ENCODE measurements at places on chromosomes 12 and 14.

- DNase-seq: no peak
Measured at GRCh38 chr12:30457621-30458289, 237.9 kb downstream of the IPO8 start.

GRCh38 chr12:117444781-117445180, 83.4 kb upstream of the NOS1 start:
- no peak for DNase-seq

GRCh38 chr12:26789731-26790644, 43.0 kb downstream of the ITPR2 start:
- DNase-seq: no peak

- no peak for DNase-seq
Measured at GRCh38 chr12:57101892-57102695, 9.1 kb downstream of the STAT6 start.

DNA sequence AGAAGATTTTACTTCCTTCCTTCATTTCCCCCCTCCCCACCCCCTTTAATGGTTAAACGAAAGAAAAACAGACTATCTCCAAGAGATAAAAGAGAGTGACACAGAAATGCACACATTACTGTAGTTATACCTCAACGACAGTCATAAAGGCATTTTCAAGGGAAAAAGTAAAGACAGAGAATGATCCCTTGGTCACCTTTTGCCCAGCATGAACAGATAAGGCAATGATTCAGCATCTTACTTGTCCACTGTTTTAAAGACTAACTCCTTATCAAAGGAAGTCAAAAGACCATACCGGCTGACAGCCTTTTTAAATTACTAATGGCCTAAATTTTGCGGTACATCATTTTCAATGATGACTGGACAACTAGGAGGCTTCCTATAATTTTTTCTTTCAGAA, 326.6 kb downstream of the PAWR start:
- no peak for DNase-seq

DNA sequence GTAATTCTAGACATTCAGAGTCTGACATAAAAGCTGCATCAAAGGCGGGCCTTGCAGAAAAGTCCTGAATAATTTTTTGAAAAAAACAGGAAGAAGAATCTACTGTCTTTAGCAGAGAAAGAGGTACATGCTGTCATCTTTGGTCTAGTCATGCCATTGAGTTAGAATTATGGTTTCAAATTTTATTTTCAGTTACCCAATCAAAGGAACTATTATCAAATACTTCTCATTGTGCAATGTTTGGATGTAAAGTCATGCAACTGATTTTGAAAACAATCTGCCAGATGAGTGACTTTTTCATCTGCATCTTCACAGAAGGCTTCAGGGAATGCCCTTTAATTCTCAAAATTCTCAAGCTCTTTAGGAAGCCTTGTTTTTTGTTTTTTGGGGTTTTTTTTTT, 803.5 kb downstream of the FLRT2 start:
- no peak for DNase-seq

- DNase-seq: no peak
Measured at GRCh38 chr12:109378569-109378968, 30.9 kb downstream of the MYO1H start.

DNA sequence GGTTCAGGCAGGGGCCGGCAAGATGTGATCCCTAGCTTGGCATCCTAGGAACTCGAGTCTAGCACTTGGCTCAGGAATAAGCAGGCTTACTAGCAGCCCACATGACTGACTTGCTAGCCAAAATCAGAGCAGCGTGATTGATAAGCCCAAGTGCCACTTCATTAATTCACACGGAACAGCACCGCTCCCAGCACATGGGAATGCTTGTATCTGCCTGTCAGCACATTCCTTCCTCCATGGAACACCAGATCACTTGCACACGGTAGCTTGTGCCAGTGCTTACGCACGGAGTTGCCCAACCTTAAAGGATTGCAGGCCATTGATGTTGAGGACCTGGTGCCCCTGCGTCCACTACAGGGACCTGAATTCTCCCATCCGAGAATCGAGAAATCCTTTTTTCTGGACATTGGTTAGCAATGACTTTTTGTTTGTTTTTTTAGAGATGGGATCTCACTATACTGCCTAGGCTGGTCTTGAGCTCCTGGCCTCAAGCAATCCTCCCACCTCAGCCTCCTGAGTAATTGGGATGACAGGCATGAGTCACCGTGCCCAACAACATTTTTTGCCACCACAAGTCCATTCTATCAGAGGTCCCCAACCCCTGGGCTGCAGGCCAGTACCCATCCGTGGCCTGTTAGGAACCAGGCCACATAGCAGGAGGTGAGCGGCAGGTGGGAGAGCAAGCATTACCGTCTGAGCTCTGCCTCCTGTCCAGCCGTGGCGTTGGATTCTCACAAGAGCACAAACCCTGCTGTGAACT, 30.6 kb upstream of the TSPAN9 start:
- no peak for DNase-seq

- DNase-seq: no peak
Measured at GRCh38 chr14:103023881-103024473, 33.4 kb downstream of the CDC42BPB start.

DNA sequence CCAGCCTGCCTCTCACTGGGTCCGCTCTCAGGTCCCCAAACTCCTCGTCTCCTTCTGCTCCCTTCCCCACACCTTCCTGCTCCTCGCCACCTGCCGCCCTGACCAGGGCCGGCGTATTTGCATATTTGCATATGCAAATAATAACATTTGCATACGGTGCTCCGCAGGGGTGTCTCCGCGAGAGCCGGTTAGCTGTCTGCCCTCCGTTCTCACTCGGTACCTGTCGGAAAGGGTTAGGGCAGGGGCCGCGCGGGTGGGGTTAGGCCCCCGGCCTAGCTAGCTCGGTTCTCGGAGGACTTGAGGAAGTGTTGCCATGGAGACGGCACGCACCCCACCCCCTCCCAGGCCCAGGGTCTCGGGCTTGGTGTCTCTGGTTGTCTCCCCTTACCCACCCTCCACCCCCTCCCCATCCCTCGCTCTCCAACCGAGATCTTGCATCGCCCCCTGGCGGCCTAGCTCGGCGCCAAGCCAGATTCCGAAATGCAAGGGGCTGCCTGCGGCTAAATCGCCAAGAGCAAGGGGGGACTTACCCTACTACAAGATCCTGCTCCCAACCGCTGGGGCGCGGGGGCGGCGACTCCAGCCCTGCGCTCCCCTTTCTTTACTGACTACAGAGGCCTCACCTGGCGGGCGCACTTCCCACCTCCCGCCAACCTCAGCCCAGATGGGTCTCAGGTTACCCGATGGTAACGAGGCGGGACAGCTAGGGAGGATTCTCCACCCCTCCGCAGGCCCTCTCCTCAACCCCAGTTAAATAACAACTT, 8.1 kb downstream of the STAC3 start:
- no peak for DNase-seq

DNA sequence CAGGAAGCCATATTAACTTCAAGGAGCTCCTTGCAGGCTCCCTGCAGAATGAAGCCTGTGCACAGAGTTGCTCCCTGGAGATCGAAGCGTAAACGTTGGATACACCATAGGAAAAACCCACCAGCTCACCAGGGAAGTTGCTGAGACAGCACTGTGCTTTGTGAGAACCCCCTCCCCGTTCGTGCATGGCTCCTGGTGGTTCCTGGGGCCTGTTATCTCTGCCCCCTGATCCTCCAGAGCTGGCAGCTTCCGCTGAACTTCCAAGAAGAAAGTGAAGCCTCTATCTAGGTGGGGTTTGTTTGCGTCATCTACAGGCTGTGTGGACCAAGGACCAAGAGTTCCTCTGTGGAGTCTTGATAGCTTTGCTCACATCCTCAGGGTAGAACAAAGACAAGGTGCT, 2.4 kb upstream of the CCDC85C start:
- DNase-seq: no peak

DNA sequence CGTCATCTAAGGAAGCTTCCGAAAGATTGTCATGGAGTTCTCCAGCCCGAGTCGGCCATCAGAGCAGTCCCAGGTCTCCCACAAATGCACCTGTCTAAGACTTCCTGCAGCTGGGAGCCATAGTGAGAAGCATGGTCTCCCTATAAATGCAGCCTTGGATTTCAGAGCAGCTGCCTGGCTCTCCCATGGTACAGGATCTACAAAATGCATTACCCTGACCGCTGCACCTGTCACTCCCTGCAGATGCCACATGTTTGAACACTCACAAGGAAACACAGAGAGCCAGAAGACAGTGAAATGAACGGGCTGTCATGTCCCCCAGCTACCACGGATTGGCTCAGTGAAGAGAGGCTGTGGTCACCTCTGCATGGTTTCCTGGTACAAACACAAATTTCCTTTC, 702.7 kb downstream of the MED13L start:
- DNase-seq: no peak

- DNase-seq: no peak
Measured at GRCh38 chr12:132462788-132463187, 27.2 kb upstream of the FBRSL1 start.

GRCh38 chr12:82019533-82019932, 260.4 kb upstream of the PPFIA2 start:
- DNase-seq: no peak

- DNase-seq: no peak
Measured at GRCh38 chr14:100434911-100435438, 111.8 kb downstream of the SLC25A47 start.

DNA sequence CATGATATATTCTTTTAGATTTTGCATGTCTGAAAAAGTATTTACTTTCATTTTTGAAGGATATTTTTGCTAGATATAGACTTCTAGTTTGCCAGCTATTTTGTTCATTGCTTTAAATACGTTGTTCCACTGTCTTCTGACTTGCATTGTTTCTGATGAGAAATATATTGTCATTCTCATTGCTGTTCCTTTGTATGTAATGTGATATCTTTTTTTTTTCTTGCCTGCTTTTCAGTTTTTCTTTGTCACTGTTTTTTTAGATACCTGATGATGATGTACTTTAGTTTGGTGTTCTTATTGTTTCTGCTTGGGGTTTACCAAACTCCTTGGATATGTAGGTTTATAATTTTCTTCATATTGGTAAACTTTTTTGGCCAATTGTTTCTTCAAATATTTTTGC, 107.9 kb downstream of the SNAPC1 start:
- no peak for DNase-seq

DNA sequence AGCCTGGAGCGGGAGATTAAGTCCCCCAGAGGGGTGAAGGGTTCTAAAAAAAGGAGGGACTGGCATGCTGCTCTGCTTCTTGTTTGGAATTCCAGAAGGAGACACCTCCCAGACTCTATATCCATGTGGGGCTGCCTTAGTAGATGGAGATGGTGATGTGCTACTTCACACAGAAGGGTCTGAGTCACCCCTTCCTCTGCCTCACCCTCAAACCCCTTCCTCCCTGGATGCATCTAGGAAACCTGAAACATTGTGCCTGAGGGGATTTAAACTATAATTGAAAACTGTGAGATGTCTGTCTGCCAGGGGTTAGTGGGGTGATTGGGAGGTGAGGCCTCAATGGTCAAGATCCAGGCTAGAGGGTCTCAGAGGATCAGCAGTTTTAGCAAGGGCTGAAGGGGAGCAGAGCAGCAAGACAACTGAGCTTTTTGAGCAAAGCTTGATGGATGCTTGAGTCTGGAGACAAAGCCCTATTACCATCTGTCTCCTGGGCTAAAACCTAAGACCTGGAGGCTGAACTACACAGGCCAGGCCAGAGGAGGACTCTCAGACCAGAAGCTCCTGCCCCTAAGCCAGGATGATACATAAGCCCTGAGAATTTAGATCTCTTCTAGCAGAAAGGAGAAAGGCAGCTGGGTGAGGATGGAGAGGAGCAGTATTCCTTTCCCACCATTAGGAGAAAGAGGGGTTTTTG, 314.7 kb upstream of the ATP2B1 start:
- DNase-seq: no peak

- no peak for DNase-seq
Measured at GRCh38 chr12:54572881-54573280, 15.6 kb downstream of the PPP1R1A start.

DNA sequence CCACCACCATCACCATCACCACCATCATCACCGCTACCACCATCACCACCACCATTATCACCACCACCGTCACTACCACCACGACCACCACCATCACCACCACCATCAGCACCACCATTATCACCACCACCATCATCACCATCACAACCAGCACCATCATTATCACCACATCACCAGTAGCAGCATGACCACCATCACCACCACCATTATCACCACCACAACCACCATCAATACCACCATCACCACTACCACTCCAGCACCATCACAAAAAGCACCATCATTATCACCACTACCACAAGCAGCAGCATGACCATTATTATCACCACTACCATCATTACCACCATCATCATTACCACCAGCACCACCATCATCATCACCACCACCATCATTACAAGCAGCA, 62.1 kb downstream of the MVK start:
- DNase-seq: no peak

DNA sequence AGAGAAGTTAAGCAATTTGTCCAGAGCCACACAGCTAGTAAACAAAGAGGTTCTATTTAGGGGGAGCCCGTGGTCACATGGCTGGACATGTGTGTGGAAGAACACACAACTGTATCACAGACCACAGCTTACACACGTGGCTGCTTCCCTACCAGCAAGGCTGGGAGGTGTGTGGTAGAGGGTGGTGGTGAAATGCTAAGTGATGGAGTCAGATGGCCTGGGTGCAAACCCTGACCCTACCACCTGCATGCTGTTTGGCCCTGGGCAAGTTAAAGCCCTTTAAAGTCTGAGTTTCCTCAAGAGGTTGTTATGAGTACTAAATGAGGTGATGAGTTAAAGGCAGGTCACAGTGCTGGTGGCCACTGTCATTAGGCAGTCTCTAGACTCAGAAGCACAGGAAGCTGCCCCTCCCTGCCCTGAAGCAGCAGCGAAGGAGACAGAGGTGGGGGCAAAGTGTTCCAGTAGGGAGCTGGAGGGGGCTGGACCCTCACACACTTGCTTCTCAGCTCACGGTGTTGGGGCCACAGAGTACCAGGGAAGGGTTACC, 64.2 kb downstream of the ERH start:
- DNase-seq: no peak

DNA sequence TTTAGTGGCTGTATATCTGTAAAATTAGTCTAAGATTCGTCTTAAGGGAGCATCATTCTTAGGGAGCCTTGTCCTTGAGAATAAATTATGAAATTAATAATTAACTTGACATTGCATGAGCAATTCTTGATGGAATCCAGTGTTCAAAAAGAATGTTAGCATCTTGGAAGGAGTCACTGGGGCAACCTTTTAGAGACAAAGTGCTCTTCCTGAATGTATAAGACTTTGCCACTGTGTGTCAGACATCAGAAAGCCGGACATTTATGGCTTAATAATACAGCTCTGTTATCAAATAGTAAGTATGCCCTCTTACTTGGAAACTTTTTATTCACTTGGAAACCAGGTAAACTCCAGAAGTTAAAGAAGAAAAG, 83.3 kb downstream of the CCER1 start:
- no peak for DNase-seq
